ENCODE measurements at places on chromosomes 4 and X. TPM values are rescaled to one million over a fixed set of nuclear protein-coding genes. Genes with fewer than 3 reads are reported as not detected.

The SPARCL1 gene
- total RNA-seq: 208 TPM

The PAGE1 gene
- total RNA-seq: not detected

The KIAA0232 gene
- 20.0 TPM for total RNA-seq

The OPHN1 gene
- total RNA-seq: 4.1 TPM

The HPSE gene
- total RNA-seq: 4.5 TPM

The CETN2 gene
- total RNA-seq: 31.7 TPM
